Mesendoderm (in vitro differentiated cells): ENCODE measurements at places on chromosomes 7 and 10.

- no peak for DNase-seq
Measured at GRCh38 chr10:101451667-101452069, 97.7 kb downstream of the BTRC start.

DNA sequence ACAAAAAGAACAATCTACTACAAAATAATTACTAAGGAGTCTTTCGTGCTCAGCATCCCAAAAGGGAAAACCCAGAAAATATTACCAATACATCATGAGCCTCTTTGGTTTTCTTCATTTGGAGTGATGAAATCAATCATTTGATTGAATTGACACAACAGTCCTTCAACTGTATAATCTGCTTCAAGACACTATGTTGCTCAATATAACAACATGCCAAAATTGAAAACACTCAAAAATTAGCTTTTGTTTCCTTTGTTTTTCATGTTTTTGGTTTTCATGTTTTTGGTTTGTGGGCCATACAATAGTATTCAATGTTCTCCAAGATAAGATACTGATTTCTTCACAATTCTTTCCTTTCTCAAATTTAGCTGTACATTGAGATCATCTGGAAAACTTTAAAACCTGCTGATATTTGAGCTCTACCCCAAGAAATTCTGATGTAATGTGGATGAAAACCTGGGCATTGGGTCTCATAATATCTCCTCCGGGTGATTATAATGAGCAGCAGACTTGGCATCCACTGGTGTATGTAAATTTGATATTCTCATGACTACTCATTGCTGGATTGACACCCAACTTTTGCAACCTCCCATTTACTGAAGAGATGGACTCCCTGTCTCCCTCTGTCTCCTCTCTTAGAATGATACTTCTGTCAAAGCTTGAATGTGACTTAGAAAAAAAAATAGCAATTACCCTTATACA lies 4.6 kb downstream of the SOSTDC1 start:
- DNase-seq: no peak

- peak; percentile 40 for DNase-seq
Measured at GRCh38 chr10:1434202-1434601, 303.1 kb downstream of the ADARB2 start.

DNA sequence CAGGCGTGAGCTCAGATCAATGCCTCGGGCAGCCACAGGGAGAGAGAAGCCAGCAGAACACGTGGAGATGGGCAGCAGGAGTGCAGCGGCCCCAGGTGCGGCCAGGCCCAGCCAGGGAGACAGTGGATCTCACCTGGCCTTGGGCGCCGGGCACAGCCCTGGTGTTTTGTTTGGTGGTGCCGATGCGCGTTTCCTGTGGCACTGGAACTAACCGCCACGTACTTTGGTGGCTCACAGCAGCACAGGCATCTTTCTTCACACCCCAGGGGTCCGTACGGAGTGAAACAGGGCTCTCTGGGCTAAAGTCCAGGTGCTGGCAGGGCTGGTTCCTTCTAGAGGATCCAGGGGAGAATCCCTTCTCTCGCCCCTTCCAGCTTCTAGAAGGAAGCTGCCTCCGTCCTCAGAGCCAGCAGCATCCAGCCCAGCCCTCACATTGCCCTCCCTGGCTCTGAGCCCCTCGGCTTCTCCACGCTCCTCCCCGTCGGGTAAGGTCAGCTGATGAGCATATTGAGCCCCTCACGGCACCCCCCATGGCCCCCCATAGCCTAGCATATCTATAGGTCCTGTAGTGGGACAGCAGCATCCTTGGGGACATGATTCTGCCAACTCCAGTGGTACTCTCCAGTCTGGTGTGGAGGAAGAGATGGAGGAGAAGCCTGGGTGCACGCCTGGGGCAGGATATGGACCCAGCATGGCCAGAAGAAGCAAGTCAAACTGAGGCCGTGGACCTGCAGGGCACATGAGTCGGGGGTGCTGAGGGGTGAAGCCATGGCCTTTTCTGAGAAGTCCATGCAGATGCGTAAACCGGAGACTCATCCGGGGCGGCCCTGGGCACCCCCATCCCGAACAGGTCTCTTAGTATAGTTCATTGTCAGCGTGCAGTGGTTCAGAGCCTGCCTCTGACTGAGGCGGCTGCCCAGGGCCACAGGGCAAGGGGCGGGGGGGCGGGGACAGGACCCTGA lies 43.4 kb upstream of the PPP2R2D start:
- DNase-seq: no peak

DNA sequence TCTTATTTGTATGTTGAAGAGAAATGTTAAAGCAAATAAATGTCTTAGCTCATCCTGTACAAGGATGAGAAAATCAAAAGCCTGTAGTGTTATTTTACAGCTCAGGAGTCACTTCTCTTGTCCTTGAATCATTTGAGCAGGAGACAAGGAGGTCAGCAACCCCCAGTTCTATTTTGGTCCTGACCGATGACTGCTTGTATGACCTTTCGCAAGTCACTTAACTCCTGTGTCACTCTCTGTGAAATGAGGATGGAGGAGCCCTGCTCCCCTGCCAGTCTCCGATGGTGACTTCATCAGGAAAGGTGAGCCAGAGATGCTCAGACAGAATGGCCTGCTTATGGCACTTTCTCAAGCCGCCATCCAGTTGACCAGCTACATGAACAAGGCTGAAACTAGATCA lies 101.0 kb downstream of the CELF2 start:
- no peak for DNase-seq

DNA sequence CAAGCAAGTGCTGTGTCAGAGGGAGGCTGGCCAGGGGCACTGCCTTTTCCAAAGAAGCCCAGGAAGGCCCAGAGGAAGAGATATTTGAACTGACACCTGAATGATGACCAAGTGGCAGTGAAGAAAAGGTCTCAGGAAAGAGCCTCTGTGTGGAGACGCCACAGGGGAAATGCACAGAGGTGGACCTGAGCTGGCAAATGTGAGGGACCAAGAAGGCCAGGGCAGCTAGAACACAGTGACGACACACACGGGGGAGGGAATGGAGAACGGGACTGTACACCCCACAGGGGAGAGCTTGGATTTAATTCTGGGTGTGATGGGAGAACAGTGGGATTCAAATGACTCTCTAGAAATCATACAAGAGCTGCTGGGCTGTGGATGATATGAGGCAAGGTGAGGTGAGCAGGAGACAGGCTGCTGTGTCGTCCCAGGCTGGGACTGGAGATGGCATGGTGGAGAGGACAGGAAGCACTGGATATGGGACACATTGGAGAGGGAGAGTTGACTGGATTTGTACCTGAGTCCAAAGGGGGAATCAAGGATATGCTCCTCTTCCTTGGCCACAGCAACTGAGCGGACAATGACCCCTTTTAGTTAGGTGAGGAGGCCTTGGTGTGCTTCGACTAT lies 84.2 kb upstream of the DDC start:
- no peak for DNase-seq

GRCh38 chr7:52209614-52210013 lies 825.8 kb upstream of the POM121L12 start:
- no peak for DNase-seq

- DNase-seq: no peak
Measured at GRCh38 chr10:123035467-123036086, 26.8 kb downstream of the ACADSB start.

DNA sequence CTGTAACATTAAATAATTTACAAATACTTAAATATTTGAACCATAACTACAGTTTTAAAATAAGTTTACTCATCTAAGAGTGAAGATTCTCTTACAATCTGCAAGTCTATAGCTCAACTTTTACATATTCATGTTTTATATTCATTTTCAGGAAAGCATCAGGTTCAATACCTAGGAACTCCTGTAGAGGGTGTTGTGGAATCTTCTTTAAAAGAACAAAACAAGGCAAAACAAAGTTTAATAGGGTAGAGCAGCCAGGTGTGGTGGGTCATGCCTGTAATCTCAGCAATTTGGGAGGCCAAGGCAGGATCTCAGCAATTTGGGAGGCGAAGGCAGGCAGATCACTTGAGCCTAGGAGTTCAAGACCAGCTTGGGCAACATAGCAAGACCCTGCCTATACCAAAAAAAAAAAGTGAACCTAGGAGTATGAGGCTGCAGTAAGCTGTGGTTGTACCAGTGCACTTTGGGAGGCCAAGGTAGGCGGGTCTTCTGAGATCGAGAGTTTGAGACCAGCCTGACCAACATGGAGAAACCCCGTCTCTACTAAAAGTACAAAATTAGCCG lies 45.1 kb downstream of the ST8SIA6 start:
- DNase-seq: peak; percentile 37

- DNase-seq: no peak
Measured at GRCh38 chr10:88989824-88990383, 694 bp upstream of the FAS start.

GRCh38 chr7:90209776-90210175 lies 1.8 kb upstream of the STEAP2 start:
- no peak for DNase-seq

DNA sequence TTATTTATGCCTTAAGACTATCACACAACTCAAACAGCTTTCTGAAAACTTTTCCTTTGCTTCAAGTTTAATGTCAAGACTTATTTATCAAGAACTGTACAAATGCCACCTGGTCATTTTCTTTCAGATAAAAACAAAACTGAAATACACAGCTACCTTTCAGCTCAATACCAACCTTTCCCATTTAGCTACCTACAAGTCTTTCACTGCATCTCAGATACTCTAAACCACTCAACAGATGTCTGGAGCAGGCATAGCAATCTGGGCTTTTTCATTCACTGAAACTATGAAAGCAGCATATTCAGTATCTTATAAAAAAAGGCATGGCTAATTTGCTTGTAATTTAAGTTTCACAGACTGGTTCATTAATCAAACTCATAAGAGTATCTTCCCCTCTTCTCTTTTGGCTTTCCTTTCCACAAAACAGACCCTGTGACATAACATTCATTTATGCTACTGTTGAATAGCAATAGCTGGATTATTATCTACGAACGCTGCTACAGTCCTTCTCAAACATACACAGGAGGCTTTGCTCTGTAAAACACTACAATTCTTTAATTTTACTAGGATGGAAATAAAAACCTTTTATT lies 8.2 kb downstream of the TRA2A start:
- DNase-seq: no peak

- no peak for DNase-seq
Measured at GRCh38 chr10:91574236-91574635, 58.6 kb downstream of the PPP1R3C start.

- DNase-seq: peak; percentile 68
Measured at GRCh38 chr10:102645388-102645740, 1.1 kb downstream of the TRIM8 start.

- DNase-seq: peak; percentile 93
Measured at GRCh38 chr7:82443547-82444219, at the start of gene CACNA2D1. TSS of gene CACNA2D1 (minus strand) at chr7:82443777.

DNA sequence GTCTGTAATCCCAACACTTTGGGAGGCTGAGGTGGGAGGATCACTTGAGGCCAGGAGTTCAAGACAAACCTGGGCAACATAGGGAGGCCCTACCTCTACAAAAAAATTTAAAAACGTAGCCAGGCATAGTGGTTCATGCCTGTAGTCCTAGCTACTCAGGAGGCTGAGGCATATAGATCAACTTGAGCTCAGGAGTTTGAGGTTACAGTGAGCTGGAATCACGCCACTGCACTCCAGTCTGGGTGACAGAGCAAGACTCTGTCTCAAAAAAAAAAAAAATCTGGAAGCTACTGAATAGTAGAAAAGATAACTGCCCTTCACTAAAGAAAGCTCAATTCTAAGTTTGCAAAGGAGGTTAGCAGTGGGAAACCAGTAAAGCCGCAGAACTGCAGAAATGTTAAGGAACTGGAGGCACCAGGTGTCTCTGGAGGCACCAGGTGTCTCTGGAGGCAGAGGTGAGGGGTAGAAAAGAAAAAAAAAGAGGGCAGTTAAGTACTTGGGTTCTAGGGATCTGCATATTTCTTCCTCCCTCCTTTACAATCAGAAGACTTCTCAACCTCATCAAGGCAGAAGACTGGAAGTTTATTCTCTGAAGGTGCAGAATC lies 56.5 kb downstream of the RNLS start:
- no peak for DNase-seq

DNA sequence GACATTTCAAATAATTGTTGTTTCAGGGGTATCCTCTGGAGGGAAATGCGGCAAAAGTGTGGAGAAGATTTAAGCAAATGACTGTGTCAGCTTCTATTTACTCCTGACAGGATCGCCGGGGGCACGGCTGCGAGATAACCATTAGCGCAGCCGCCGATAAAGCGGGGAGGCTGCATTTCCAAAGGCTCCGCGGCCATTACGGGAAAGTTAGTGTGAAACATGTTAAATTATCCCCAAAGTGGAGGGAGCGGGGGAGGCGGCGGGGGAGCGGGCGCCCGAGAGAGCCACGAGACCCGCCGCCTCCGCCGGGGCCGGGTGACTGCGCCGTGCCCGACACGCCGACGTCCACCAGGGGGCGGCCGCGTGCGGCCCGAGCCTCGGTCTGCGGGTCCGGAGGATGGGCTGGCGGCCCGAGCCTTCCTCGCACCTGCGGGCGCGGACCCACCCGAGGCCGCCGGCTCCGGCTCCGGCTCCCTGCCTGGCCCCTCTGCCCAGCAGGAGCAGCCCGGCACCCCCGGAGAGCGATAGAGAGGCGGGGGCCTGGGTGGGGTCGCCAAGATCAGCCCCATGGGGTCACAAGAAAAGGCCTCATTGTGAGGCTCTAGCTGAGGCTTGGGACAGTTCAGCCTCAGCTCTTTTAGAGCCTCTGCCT lies 74.4 kb upstream of the PAX2 start:
- peak; percentile 44 for DNase-seq

DNA sequence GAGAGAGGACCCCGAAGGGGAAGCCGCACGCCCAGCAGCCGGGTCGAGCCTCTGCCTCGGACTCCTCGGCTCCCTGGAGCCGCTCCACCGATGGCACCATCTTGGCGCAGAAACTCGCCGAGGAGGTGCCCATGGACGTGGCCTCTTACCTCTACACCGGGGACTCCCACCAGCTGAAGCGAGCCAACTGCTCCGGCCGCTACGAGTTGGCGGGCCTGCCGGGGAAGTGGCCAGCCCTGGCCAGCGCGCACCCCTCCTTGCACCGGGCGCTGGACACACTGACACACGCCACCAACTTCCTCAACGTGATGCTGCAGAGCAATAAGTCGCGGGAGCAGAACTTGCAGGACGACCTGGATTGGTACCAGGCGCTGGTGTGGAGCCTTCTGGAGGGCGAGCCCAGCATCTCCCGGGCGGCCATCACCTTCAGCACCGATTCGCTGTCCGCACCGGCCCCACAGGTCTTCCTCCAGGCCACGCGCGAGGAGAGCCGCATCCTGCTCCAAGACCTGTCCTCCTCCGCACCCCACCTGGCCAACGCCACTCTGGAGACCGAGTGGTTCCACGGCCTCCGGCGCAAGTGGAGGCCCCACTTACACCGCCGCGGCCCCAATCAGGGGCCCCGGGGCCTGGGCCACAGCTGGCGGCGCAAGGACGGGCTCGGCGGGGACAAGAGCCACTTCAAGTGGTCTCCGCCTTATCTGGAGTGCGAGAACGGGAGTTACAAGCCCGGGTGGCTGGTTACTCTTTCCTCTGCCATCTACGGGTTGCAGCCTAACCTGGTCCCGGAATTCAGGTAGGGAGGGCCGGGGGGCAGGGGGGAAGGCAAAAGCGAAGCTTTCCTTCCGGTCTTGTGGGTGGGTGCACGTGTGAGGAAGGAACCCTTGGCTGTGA lies 973 bp downstream of the GPR158 start:
- DNase-seq: peak; percentile 64
